ENCODE measurements at places on chromosomes 2 and 18.
A peak's percentile ranks its signal among the peaks of the same experiment; 100 is the strongest.

GRCh38 chr2:45904946-45905631 lies 253.6 kb downstream of the PRKCE start:
- DNase-seq, result no peak

- DNase-seq, result no peak
These were observed 47.3 kb downstream of the KCNG2 start for GRCh38 chr18:79844999-79845563.

DNA sequence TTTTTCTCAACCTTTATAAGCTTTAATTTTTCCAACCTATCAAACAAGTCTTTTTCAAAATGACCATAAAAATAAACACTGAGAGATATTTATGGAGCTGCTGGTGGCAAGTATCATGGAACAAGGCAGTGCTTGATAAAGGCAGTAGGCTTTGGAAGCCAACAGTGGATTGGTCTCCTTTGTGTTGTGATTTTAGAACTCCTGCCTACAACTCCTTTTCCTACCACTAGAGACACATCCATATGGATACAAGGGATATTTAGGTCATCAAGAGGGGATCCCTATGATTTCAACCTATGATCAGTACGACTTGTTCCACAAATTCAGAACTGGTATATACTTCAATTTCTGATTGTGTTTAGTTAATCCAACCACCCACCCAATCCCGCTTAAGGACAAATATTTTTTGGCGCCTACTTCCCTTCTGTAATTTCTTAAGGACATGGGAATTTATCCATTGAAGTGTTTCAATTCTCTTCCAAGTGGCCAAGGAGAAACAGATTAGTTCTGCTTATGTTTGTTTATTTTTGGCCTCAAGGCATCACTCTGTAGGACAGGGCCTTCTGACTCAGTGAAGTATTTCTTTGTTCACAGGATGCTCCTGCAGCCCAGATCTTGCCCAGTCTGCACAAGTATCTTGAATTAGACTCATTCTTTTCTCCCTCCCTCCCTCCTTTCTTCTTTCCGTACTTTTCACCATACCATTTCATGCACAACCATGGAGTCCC lies 2119.6 kb upstream of the PIK3C3 start:
- no peak for DNase-seq

DNA sequence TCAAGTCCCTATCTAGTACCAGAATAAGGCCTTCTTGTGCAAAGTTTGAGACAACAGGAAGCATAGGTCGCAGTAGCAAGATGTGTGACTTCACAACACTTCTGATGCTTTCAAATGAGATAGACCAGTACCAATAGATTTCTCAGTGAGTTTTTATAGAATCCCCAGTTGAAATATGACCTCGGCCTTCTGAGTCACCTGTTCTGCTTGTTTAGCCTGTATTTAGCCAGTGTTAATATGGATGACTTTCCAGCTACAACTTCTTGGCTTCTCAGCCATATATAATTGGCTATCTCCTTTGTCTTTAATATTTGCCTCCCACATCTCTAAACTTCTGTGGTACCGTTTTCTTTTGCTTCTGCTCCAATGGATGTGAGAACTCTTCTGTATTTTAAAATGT lies 113.8 kb downstream of the KYNU start:
- DNase-seq, result no peak

GRCh38 chr2:86785456-86785855 lies 5.3 kb downstream of the CD8A start:
- peak; percentile 61 for DNase-seq

DNA sequence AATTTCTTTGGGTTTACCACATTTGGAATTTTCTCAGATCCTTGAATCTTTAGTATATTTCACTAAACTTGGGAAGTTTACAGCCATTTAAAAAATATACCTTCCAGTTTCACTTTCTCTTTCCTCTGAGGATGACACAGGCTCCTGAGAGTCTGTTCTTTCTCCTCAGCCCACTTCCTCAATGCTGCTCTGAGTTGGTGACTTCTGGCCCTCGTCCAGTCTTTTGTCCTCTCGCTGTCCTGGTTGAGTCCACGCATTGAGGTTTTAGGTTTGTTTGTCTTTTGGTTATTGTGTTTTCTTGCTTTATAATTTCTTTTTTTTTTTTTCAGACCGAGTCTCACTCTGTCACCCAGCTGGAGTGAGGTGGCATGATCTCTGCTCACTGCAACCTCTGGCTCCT lies 40.7 kb upstream of the GALR1 start:
- DNase-seq, result no peak

DNA sequence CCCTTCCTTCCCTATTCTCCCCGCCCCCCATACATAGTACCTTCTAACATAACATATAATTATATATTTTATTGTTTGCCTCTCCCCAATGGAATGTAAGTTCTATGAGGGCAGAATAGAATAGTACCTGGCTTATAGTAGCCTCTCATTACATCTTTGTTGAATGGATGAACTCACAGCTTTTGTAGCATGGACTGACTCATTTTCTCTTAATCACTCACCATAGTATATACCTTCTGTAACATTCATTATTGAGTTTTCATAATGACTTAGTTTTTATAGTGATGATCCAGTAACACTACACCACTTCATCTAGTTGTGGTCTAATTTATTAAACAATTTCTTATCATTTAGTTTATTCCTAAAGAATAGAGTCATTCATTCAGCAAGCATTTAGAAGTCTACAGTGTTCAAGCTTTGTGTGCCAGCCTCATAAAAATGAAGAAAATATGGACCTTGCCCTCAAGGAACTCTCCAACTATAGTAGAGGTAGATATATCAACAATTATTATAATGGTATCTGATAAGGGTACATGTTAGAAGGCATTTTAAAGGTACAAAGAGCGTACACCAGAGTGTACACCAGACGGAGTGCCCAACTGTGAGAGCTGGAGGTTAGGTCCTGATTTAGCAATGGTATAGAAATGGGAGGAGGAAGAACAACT lies 31.1 kb downstream of the NCOA1 start:
- no peak for DNase-seq

GRCh38 chr2:239291475-239292350 lies 109.1 kb downstream of the HDAC4 start:
- no peak for DNase-seq

DNA sequence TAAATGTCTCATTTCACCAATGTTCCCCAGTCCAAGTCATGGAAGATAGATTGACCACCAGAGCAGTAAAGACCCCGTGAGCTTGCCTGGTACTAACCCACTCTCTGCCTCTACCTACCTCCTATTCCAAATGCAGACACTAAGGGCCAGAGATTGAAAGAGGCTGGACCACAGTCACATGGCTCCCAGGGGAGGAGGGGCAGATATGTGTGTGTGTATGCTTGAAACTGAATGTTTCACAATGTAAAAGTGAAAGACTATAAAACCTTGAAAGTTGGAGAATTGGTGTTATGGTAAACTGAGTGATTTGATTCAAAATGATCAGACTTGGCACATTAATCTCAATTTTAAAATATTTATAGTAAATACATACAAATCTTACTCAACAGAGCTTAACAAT lies 21.7 kb upstream of the KLHL29 start:
- DNase-seq, result no peak

- no peak for DNase-seq
These were observed 88.3 kb upstream of the SNTG2 start for GRCh38 chr2:862355-862687.

DNA sequence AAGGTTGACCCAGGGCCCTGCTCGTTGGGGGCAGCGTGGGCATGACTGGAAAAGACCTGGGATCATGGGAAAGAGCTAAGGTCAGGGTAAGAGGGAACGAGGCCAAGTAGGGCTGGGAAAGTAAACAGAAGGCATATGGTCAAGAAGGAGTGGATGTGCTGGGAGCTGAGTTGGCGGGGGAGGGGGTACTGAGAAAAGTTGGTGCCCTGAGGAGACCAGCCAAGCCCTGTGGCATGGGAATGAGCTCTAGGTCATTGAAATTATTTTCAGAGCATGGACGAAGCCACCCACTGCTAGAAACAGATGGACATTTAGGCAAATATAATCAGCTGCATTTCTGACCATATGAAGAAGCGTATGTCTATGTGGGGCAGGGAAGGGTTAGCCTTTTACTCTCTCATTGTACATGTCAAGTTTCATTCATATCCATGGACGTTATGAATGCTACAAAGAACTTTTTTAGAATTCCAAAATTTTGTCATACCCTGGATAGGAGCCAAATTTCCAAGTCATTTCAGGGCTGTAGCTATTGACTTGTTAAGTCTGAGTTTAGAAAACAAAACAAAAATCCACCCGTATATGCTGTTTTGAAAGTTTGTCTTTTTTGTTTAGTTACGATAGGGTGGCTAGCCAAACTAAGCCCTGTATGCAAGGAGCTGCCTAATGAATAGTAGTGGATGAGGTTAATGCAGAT lies 19.1 kb downstream of the MAPRE2 start:
- no peak for DNase-seq

- DNase-seq, result no peak
These were observed 31.4 kb downstream of the QPCT start for GRCh38 chr2:37375741-37376288.

Data from stimulated activated CD8-positive, alpha-beta memory T cell treated with anti-CD3 and anti-CD28 coated beads, Interleukin-15, amount 100 ng/mL, for 1 hour (primary cell).